Stimulated activated CD4-positive, alpha-beta T cell treated with anti-CD3 and anti-CD28 coated beads, Interleukin-1b, Interleukin-23, amount 100 ng/mL, for 1 hour (primary cell): ENCODE measurements at places on chromosomes 11 and 22.

DNA sequence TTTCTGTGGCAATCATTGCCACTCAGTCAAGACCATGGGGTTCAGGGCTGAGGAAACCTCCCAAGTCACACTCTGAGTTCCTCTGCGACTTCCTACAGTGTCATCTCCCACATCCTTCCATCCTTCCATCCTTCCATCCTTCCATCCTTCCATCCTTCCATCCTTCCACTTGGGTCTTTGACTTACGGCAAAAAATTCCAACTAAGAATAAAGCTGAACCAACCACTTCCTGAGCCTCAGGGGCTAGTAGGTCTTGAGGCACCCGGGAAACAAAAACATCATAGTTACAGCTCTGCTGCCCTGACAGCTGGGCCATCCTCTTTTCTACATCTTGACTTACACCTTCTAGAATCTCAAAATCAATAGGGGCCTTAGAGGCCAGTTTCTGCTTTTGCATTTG, 32.1 kb downstream of the EHF start:
- DNase-seq = no peak

- no peak for DNase-seq
Measured at GRCh38 chr11:8067929-8068575, 13.0 kb upstream of the TUB start.

- no peak for DNase-seq
Measured at GRCh38 chr11:15730263-15730994, 615.7 kb downstream of the INSC start.

GRCh38 chr11:26473216-26474194, 98.6 kb downstream of the MUC15 start:
- no peak for DNase-seq

- no peak for DNase-seq
Measured at GRCh38 chr11:127063241-127063640, 62.7 kb upstream of the KIRREL3 start.

DNA sequence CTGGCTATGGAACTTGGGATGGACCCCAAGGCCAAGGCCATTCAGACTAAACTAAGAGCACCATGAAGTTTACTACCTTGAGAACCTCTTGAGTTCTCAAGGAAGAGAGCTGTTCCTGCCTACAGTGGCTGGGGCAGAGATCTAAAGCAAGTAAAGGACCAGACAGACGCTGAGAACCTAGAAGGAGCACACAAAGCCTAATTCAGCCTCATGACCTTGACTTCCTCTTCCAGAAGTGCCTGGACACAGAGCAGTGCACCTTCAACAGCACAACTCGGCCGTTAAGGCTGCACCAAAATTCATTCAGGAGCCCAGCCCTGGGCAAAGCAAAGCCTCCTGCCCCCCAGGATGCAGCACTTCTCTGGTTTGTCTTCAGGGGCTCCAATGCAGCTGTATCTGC, 82.9 kb upstream of the AKIP1 start:
- DNase-seq = no peak

DNA sequence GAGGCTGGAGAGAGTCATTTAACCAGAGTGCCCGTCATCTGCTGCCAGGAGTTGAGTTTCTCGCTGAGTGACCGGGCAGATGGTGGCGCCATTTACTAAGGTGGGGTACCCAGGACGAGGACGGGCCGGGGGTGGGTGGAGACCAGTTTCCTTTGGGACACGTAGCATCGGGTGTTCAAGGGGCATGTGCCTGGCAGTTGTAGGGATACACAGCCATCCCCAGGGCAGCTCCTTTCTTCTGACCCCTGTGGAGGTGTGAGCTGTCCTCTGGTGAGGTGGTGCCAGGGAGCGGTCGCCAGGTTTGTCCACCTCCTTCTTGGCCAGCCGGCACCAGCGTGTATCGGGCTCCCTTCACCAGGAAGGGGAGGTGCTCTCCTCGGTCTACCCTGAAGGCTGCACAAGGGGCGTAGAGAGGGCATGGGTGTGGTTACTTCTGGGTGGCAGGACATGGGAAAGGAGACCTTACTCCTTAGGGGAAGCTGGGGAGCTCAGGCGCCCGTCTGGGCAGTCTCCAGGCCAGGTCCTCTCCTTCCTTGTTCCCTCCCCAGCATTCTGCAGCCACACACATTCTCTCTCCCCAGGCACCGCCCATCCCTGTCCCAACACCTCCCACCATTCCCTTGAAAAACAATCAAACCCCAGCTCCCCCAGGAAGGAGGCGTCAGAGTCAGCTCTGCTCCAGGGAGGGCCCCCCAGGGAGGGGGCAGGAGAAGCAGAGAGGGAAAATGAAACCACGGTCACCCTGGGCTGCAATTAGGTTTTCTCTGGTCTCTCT, 10.3 kb upstream of the MB start:
- DNase-seq = peak; percentile 13

DNA sequence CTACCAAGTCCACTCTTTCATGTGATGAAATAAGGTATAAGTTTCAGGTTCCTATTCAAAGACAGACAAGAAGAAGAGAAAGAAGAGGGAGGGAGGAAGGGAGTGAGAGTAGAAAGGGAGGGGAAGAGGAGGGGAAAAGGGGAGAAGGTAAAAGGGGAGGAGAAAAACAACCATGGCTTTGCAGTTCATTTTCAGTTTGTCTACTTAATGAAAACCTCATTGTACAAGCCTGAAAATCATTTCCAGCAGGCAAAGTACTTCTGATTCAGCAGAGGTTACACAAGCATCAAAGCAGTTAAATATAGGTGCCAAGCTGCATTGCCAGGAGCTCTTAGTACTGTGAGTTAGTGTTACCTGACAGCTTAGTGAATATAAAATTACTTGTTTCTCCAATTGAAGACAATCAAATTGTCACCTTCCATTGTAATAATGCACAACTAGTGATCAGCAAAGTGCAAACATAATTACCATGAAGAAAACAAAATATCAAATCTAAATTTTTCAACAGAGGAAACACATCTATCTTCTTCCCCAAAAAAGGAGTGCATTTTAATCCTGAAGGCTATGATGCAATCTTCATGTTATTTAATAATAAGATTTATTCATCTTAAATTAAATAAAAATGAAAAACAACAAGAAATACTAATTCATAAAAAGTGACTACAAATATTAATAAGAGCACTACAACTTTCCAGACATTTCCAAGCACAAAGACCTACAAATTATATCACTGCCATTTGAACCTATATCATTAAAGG, 8.2 kb downstream of the SOX6 start:
- no peak for DNase-seq

GRCh38 chr22:34416022-34416860, 496.0 kb upstream of the LARGE1 start:
- DNase-seq = no peak

GRCh38 chr11:9847636-9848035, 183.8 kb downstream of the SWAP70 start:
- no peak for DNase-seq

DNA sequence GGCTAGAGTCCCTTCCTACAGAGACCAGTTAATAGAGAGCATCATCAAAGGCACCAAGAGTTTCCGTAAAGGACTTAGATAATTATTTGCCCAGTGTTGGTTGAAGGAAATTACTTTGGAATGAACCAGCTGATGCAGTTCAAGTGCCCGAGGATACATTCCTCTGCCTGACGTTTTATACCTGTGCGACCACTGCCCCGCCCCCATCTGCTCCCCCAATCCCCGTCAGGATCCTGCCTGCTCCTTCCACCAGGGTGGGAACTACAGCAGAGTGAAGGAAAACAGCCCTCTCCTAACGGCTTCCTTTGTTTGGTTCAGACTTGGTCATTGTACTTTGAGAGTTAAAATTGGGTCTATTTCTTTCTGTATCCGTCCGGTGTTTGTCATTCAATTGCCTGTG, 761.5 kb downstream of the NTM start:
- no peak for DNase-seq

GRCh38 chr22:17742527-17742902, 31.8 kb downstream of the BID start:
- DNase-seq = peak; percentile 52

- DNase-seq = no peak
Measured at GRCh38 chr22:28346308-28346707, 333.3 kb downstream of the TTC28 start.

DNA sequence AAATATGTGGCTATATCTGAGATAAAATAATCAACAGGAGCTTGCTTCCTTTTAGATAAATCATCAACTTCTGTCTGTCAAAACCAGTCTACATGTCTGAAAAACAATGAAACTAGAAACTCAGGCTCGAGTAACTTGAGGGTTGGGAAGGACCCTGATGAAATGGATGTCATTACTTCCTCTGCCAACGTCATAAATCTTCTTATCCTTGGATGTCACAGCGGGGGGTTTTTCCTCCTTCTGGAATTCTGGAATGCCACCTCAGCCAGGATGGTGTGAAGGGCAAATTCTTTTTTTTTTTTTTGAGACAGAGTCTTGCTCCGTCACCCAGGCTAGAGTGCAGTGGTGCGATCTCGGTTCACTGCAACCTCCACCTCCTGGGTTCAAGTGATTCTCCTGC, 13.4 kb downstream of the LGR4 start:
- no peak for DNase-seq

- no peak for DNase-seq
Measured at GRCh38 chr11:64095949-64096348, 60.2 kb downstream of the FLRT1 start.

DNA sequence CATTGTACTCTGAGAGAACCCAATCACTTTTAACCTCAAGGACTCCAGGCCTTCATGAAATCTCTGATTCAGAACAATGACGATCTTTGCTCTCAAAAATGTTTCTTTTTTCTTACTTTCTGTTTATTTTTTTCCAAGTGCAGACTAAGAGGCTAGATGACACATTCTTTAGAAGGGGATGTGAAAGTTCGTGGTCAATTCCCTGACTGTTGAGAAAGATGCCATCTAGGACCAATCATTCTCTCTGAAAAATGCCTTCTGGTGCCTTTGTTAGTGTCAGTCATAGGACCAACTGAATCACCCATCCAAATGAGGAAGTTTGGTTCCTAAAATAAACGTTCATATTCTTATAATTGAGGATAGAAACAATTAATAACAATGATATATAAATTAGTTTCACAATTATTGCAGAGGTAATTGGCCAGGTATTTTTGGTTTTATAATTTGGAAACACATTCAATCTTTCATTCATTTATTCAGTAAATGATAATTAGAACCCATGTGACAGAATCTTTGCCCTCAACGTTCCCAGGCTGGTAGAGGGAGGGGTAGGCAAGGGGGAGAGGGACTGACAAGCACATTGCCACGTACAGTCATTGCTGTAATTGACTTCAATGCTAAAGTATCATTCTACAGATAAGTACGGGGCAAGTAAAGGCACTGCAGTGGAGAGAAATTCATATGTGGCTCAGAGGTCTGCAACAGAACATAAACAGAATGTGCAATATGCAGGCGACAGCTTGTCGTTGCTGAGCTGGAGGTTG, 333.4 kb upstream of the MPPED2 start:
- no peak for DNase-seq
